ENCODE measurements at places on chromosomes 7 and 10. TPM values are rescaled to one million over a fixed set of nuclear protein-coding genes. Genes with fewer than 3 reads are reported as not detected.

DNA sequence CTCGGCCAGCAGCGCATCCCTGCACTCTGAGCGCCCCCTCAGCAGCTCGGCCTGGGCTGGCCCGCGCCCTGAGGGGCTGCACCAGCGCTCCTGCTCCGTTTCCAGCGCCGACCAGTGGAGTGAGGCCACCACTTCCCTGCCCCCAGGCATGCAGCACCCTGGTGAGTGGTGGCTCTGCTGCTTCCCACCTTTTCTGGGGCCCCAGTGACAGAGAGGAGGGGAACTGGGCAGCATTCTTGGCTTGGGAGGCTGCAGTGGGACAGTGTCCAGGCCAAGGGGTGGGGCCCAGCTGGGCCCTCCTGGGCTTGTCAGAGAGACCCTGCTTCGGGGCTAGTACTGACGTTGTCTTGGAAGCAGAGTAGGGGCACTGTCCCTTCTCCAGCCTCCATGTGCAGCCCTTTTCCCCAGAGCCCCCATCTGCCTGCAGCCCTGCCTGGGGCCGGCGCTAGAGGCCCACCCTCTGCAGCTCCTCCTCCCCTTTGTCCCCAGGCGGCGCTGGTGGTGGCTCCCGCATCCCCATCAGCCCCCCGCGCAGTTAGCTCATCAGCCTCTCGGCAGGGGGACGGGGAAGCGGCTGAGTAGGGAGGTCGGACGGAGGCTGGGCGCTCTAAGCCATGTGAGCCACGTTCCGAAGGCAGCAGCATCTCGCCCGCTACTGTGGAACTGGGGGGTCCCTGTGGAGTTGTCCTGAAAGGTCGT lies 29.2 kb downstream of the GBX1 start:
- DNase-seq: no peak

DNA sequence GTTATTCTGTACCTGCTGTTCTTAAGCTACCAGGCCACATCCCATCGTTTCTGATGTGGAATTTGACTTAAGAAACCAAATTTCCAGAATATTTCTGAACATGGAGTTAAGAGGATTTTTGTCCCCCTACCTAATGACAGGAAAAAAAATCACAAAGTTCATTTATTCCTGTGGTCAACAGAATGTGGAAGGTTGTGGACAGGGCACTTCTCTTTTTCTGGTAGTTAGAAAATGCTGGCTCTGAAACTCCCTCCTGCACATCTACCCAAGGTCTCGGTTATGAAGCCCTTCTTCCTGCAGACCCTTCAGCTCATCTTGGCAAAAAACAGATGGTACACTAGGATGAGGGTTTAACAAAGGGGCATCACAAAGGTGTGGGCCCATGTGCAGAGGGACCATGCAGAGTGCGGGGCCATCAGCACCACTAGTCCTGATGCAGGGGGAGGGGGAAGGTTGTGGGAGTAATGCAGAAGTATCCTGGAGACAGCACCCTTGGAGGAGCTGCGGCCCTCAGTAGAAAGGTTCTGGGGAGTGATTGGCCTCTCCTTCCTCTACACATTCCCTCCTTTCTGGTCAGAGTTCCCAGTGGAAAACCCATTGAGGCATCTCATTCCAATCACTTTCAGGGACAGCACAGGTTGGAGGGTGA lies 9.8 kb downstream of the ALOX5 start:
- DNase-seq: no peak

DNA sequence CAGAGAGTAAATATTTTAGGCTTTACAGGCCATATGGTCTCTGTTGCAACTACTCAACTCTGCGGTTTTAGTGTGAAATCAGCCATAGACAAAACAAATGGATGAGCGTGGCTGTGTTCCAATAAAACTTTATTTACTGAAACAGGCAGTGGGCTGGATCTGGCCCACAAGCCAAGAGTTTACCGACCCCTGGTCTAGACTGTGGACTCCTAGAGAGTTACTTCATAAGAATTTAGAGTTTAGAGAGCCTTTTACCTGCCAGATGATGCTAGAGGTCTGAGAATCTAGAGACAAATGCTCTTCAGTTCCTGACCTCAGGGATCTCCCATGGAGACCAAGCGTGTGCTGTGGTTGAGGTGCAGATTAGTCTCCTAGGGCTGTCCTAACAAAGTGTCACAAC lies 174.8 kb downstream of the PTEN start:
- DNase-seq: peak; percentile 78

CASP7 gene
- total RNA-seq: 61.0 TPM

DNAH11 gene
- total RNA-seq: 1.5 TPM

ODAD2 gene
- total RNA-seq: 0.54 TPM

Data from M059J (cell line).